GM12892 (cell line): ENCODE measurements at places on chromosomes 1 and 21.

DNA sequence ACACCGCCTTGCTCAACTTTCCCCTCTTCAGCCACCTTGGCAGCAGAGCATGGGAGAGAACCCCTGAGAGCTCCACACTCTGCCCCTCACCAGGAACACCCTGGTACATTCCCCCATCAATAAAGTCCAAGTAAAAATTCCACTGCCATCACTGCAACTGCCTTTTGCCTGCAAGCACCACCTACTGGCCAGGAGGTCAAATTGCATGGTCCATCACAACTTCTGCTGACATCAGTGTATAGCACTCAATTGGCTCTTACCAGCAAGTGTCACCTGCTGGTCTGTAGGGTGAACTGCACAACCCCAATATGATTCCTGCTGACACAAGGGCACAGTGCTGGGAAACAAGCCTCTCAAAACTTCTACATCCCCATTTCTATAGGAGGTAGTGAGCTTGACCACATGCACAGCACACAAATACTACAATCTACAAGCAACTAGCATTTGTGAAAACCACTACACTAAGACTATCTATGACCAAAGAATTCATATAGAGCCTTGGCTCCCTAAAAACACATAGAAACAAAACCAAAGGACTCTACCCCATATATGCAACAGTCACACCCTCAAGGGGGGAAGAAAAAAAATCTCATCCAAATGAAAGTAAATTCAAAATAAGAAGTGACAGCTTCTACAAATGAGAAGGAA, 69.2 kb downstream of the FASLG start:
- DNase-seq, result no peak

- DNase-seq, result no peak
These were observed 49.5 kb downstream of the NRDC start for GRCh38 chr1:51829058-51829457.

DNA sequence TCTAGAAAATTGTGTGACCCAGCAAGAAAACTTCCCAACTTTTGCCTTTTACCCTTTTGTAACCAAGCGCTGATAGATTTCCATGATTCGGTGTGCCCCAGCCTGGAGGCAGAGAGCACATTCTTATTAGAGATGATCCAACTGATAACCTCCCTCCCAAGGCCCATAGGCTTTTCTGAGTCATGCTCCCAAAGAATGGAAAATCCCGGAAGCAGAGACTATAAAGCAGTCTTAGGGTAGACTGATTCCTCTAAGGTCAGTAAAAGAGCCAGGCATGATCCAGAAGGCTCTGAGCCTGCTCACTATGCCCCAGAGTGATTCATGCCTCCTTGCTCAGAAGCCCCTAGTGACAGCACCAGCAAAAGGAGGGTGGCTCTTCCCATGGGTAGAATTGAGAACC, 4.3 kb downstream of the CAMK1G start:
- DNase-seq, result no peak

DNA sequence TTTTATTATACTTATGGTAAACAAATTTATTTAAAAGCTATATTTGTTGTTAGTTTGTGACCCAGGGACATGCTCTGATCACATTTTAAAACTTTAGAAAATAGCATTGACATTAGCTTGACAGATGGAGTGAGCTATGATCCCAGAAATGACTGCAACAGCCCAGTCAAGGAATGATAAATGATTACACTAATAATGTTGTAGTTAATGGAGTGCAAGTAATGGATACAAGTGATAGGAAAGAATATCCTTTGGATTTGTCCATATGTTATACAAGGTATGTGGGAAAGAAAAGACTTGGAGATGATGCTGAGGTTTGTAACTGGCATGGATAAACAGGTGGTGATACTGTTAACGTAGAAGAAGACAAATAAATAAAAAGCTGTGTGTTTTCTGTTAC, 1908.7 kb downstream of the MRPL39 start:
- no peak for DNase-seq

DNA sequence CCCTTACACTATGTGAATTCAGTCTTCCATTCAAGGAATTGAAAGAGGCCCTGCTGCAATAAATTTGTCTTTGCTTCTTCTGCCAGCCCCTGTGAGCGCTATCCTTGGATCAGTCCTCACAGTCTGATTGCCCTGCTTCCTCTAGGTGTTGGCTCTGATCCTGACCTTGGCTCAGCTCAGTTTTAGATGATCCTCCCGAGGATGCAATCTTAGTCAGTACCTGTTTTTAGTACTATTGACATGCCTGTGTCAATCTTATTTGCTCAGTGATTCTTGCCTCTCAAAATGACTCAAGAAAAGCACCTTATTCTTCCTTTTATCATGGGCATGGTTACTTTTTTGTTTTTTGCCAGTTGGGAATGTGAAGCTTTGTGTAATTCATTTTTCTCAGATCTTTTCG, 101.4 kb upstream of the KCNK1 start:
- no peak for DNase-seq
